ENCODE measurements at places on chromosomes 11 and 22. TPM values are rescaled to one million over a fixed set of nuclear protein-coding genes. Genes with fewer than 3 reads are reported as not detected.
A peak's percentile ranks its signal among the peaks of the same experiment; 100 is the strongest.

GRCh38 chr11:100512475-100512874, 174.6 kb upstream of the ARHGAP42 start:
- no peak for DNase-seq

- DNase-seq = no peak
Observed at GRCh38 chr11:34910817-34911216, 5.4 kb downstream of the APIP start.

GRCh38 chr11:114774599-114775361, 96.5 kb downstream of the NXPE2 start:
- DNase-seq = no peak

GRCh38 chr11:35165423-35166368, 26.7 kb downstream of the CD44 start:
- peak; percentile 73 for DNase-seq

DNA sequence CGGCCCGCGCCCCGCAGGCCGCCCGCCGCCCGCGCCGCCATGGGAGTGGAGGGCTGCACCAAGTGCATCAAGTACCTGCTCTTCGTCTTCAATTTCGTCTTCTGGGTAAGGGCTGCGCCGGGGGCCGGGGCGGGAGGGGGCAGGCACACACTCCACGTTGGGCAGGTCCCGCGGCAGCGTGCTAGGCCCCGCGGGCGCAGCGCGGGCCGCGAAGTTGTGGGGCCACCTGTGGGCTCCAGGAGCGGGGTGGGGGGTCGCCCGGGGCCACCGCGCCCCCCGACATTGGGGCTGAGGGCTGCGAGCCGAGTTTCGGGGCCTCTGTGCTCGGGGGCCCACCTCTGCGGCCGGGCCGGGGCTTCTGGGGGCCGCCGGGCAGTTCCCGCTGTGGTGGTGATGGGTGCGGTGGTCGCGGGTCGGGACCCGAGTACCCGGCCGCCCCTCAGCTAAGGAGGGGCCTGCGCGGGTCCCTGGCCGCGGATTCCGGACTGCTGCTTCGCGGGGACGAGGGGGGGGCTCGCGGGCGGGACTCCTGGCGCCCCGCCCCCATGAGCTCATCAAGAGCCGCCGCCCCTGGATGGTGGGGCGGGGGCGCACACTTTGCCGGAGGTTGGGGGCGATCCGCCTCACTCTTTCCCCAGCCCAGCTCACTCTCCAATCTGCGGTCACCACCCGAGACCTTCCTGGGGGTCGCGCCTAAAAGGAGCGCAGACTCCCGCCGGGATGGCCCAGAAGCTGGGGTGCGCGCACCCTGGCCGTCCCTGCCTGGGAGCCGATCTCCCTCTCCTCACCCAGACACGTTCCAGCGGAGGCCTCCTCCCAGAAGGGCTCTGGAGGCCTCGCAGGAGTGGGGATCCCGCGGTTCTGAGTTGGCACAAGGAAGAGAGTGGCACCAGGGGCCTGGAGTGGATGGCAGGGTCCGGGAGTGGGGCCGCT, 667 bp downstream of the CD81 start:
- no peak for DNase-seq

- no peak for DNase-seq
Observed at GRCh38 chr11:10752061-10752460, 1.0 kb downstream of the CTR9 start.

DNA sequence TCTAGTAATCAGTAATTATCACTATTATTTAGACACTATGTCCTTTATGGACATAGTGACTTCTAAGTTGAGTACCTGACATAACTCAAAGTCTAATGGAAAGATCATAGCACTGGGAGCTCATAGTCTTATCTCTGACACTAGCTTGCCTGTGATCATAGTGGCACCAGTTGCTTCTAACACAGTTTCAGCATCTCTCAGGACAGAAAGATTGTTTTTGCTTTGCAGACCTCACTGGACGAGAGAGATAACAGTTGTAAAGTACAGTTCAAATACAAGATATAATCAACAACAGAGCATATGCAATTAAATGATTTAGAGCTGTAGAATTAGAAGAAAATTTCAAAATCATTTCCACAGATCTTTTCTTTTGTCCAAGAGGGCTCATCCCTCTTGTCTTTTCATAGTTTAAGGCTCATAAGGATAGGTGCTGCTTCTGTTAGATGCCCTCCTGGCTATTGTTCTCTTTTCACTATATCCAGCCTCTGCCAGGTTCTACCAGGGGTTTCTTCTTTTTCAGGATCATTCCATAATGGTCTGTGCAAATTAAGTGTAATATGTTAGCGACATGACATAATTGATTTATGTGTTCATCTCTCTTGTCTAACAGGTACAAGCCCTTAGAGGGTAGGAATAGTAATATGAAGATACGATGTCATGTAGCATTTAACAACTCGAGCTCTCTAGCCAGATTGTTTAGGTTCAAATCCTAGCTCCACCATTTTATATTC, 1175.4 kb upstream of the TENM4 start:
- no peak for DNase-seq

DNA sequence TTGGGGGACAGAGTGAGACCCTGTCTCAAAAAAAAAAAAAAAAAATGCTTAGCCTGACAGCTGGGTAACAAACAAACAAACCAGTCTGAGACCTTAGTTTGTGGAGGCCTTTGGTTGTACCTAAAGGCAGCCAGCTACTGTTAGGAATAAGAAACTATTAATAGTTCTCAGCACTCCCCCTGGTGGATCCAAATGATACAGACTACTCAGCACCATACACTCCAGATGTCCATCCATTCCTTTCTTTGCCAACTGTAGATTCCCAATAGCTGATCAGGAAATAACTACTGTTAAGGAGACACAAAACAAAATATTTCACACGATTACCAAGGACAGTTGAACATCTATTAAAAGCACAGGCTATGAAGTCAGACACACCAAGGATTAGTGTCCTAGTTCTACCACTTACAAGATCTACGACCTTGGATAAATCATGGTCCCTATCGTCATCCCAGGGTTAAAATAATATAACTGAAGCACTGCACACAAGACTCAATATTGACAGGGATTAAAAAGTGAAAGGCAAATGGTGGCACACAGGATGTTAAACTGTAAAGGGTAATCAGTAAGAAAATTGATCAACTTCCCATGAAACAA, 17.2 kb downstream of the CLDN25 start:
- peak; percentile 48 for DNase-seq

DNA sequence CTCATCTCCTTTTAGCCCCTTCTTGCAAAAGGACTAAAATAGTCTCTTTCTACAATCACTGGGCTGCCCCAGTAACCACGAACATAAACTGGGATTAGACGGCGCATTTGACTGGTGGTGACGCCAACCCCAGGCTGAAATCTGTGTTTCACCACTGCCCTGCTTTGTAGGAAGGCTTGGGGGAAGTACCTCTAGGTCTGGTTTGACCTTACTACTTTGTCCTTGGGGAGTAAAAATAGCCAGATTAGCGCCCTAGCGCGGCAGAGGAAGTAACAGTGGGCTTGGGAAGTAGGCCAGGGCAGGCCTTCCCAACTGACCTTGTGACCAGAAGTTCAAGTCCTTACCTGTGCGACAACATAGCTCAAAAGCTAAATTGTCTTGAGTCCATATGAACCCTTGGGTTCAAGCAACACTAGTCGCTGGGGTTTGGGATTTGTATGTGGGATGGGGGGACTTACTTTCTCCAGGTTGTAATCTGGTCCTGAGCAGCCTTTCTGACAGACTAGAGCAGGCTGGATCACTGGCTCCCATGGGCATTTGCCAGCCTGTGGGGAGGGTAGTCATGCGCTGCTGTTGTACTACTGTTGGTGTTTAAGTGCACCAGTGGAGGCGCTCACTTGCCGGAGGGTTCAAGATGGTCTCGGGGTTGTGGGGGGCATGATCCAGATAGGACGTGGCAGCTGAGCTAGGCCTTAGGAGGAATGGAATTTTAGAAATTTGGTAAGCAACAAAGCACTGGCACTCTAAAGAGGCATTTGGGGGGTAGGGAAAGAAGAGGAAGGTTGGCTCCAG, 953 bp upstream of the PACS1 start:
- peak; percentile 59 for DNase-seq

DNA sequence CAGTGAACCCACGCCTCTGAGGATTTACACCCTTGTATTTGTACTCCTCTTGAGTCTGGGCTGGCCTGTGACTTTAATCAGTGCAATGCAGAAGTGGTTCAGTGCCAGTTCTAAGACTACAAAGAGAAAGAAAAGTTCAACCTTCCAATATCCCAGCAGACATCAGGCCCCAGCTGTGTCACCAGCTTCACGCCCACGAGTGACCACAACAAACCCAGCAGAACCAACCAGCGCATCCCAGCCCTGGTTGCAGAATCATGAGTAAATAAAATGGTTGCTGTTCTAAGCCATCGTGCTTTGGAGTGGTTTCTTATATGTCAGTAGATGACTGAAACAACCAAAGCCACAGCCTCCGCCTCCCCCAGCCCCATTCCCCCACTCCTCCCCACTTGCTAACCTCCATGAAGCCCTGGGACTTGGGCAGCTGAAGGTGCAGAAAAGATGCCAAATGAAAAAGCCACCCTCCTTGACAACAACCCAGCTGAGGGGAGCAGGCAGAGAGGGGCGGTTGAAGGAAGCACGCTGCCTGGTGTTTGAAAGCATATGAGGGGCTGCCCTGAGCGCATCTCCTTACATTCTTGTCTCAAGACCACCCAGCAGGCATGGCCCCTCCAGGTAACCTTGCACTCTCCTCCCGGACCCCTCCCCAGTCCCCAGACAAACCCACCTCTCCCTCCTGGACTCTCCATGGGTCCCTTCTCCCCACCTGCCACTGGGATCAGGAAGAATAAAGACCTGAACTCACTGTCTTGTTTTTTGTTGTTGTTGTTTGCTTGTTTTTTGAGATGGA, 20.9 kb downstream of the TSKU start:
- no peak for DNase-seq

DNA sequence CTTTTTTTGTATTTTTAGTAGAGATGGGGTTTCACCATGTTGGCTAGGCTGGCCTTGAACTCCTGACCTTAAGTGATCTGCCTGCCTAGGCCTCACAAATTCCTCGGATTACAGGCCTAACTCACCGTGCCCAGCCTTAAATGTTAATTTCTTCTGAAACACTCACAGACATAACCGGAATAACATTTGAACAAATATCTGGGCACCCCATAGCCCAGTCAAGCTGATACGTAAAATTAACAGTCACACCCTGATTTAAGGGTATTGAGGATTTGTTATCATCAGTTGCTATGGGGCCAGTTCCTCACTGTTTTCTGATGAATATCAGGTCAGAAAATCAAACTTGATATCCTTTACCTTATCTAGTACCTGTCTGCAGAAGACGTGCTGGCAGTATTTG, 23.0 kb upstream of the OR9Q1 start:
- no peak for DNase-seq

GRCh38 chr11:125941619-125942611, 3.9 kb upstream of the VSIG10L2 start:
- no peak for DNase-seq

DNA sequence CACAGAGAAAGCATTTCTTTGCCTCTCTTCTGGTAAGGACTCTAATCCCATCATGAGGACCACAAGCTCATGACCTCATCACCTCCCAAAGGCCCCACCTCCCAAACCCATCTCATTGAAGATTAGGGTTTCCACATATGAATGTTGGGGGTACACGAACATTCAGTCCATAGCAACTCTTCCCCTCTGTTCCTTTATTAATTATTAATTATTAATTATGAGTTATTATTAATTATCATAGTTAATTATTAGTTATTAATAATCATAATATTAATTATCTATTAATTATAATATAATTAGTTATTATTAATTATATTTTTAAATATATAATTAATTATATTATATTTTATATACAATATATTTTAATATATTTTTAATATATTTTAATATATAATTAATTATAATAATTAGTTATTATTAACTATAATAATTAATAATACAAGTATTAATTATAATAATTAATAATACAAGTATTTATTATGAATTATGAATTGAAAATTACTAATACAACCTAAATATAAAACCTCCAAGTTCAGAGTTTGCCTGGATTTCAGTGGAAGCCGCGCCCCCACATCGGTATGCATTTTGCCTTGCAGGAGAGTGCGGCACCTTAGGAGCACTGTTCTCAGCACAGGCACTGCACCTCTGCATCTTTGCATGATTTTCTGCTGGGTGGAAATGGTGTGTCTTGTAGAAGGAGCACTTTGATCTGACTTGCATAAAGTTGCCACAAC, 128.0 kb upstream of the FGF3 start:
- no peak for DNase-seq

- DNase-seq = no peak
Observed at GRCh38 chr11:66340596-66341501, 4.1 kb downstream of the BRMS1 start.

GRCh38 chr11:11592146-11592684, 29.6 kb downstream of the GALNT18 start:
- no peak for DNase-seq

- no peak for DNase-seq
Observed at GRCh38 chr11:134756811-134757540, 344.9 kb upstream of the B3GAT1 start.

- peak; percentile 54 for DNase-seq
Observed at GRCh38 chr11:96341211-96342013, 1.6 kb downstream of the MAML2 start.

DNA sequence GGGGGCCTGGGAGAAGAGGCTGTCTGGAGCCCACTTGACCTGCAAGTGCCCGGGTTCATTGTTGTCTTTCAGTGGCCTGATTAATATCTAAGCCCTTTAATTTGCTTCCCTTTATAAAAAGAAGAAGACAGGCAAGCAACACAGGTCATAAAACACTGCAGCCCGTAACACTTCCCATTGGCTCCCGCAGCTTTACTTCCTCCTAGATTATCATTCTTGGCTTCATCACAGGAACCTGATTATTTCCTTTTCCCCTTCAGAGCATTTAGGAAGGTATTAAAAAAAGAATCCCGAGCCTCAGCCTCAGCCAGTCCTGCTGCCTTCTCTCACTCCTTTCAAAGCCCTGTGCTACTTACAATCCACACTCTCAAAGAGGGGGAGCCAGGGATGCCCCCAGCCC, 183.2 kb downstream of the GRIK4 start:
- DNase-seq = no peak

- DNase-seq = no peak
Observed at GRCh38 chr11:123186286-123186685, 8.8 kb downstream of the CLMP start.

GRCh38 chr22:48448821-48449220, 1378.9 kb downstream of the BRD1 start:
- DNase-seq = no peak

- no peak for DNase-seq
Observed at GRCh38 chr11:113613619-113614018, 92.5 kb downstream of the TMPRSS5 start.

GRCh38 chr22:23675502-23676415, 15.1 kb upstream of the RGL4 start:
- DNase-seq = no peak

The ZDHHC13 gene
- total RNA-seq = 11.8 TPM

The OR1S1 gene
- not detected for total RNA-seq

The PKNOX2 gene
- not detected for total RNA-seq

The ROBO4 gene
- 0.83 TPM for total RNA-seq

The MUC2 gene
- total RNA-seq = not detected

The TMEM191B gene
- 0.57 TPM for total RNA-seq

The E2F8 gene
- total RNA-seq = 2.9 TPM

The MUS81 gene
- 43.6 TPM for total RNA-seq

The RASL10A gene
- total RNA-seq = not detected

The CALCB gene
- total RNA-seq = not detected

The DAGLA gene
- 3.6 TPM for total RNA-seq

The ADM2 gene
- 3.6 TPM for total RNA-seq

The SERPIND1 gene
- 0.07 TPM for total RNA-seq

The TSGA10IP gene
- total RNA-seq = not detected

The INPP5J gene
- total RNA-seq = 0.94 TPM

The CLDN5 gene
- not detected for total RNA-seq

Measured in HFFc6 (cell line).